Endothelial cell of umbilical vein (primary cell): ENCODE measurements at places on chromosomes 2 and 18. TPM values are rescaled to one million over a fixed set of nuclear protein-coding genes. Genes with fewer than 3 reads are reported as not detected.
A peak's percentile ranks its signal among the peaks of the same experiment; 100 is the strongest.

Gene KYNU
- 0.04 TPM in 1 of 2 replicates, not detected in the other for polyA plus RNA-seq

GRCh38 chr2:187878112-187878511 lies 323.9 kb upstream of the TFPI start:
- H3K36me3 ChIP-seq: no peaks in the 10 kb centered on the region
- H3K4me1 ChIP-seq: peaks cover 36% of the 10 kb centered on the region
- no peak for DNase-seq
- no peaks in the 10 kb centered on the region for H3K27me3 ChIP-seq
- no peak overlapping the region for H3K4me3 ChIP-seq

DNA sequence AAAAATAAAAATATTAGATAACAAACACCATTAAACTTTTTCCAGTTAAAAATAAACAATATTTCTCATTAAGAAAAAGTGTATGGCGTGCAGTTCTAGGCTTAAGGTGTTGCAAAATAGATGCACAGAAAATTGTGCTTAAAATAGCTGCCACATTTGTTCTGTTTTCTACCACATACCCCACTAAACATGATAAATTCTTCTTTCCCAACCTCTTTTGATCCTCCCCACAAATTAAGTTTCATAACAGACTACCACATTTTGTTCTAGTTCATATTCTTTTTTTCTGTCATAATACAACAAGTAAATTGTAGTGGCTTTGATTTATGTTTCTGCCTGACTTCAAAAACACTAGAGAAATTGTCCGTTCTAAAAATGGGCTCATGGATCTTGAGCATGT lies 64.5 kb downstream of the ARHGAP28 start:
- no peak overlapping the region for H3K4me3 ChIP-seq
- no peaks in the 10 kb centered on the region for H3K27me3 ChIP-seq
- no peak for DNase-seq
- no peak overlapping the region for H3K27ac ChIP-seq
- no peaks in the 10 kb centered on the region for H3K36me3 ChIP-seq

Gene VAPA
- 83.4 and 105 TPM in 2 replicates for polyA plus RNA-seq

GRCh38 chr2:168624028-168624427 lies 168.0 kb downstream of the CERS6 start:
- H3K4me3 ChIP-seq: no peak overlapping the region
- no peak overlapping the region for H3K27ac ChIP-seq
- no peak for DNase-seq
- no peaks in the 10 kb centered on the region for H3K27me3 ChIP-seq
- no peaks in the 10 kb centered on the region for H3K4me1 ChIP-seq

DNA sequence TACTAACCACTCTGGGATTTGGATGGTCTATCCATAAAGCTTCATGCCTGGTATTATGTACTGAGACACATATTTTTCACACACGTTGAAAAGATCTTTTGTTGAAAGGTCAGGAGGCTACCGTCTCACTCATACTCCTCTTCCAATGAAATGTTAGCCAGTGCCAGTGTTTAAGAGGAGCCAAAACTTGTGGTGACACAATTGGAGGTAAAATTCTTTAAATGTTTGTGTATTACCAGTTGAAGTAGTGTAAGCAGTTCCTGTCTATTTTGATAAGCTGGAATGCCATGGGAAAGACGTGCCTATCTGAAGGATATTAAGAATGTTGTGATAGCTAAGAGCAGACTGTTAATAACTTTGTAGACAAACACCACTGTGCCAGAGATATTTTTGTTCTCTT lies 32.1 kb downstream of the MARCHF7 start:
- DNase-seq: peak; percentile 79
- peak overlapping the region; percentile 38 for H3K27ac ChIP-seq
- H3K4me1 ChIP-seq: peaks cover 19% of the 10 kb centered on the region
- H3K36me3 ChIP-seq: peaks cover 38% of the 10 kb centered on the region

Gene MAP2
- 19.3 and 19.4 TPM in 2 replicates for polyA plus RNA-seq

DNA sequence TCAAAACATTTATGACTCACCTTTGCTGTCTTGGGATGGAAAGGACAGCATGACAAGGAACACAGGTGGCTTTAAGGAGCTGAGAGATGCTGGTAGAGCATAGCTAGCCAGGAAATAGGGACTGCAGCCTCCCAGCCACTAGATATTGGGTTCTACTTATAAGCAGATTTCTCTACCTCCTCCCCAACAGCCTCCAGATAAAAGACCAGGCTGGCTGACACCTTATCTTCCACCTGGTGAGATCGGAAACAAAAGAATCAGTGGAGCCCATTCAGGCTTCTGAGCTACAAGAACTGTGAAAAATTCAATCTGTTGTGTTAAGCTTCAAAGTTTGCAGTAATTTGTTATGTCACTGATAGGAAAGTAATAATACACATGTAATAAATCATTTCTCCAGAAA lies 1278.5 kb upstream of the ZEB2 start:
- no peaks in the 10 kb centered on the region for H3K27me3 ChIP-seq
- no peaks in the 10 kb centered on the region for H3K36me3 ChIP-seq
- no peak overlapping the region for H3K27ac ChIP-seq
- no peak overlapping the region for H3K4me3 ChIP-seq

Gene MRPL44
- polyA plus RNA-seq: 17.1 and 19.2 TPM in 2 replicates

DNA sequence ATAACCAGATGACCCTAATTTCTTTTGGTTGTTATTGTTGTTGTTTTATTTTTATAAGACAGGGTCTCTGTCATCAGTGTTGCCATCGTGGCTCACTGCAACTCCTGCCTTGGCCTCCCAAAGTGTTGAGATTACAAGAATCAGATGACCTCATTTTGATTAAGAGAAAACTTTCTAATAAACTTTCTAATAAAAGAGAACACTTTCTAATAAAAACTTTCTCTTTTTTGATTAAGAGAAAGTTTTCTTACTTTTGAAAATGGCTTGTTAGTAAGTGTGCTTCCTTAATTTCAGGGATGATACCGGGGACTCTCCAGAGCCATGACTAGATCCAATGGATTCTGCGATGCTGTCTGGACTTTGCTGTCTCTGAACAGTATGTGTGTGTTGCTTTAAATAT lies 7.7 kb downstream of the CENPA start:
- no peak for DNase-seq
- no peak overlapping the region for H3K4me3 ChIP-seq
- H3K27me3 ChIP-seq: no peaks in the 10 kb centered on the region
- peaks cover 2% of the 10 kb centered on the region for H3K36me3 ChIP-seq
- no peaks in the 10 kb centered on the region for H3K4me1 ChIP-seq
- no peak overlapping the region for H3K27ac ChIP-seq

- no peaks in the 10 kb centered on the region for H3K27me3 ChIP-seq
- peaks cover 6% of the 10 kb centered on the region for H3K4me1 ChIP-seq
- no peak overlapping the region for H3K27ac ChIP-seq
Observed at GRCh38 chr2:234544659-234545611, 48.1 kb upstream of the ARL4C start.

- peak; percentile 60 for DNase-seq
- no peaks in the 10 kb centered on the region for H3K36me3 ChIP-seq
- H3K4me3 ChIP-seq: no peak overlapping the region
- no peaks in the 10 kb centered on the region for H3K27me3 ChIP-seq
- H3K4me1 ChIP-seq: no peaks in the 10 kb centered on the region
- H3K27ac ChIP-seq: no peak overlapping the region
Observed at GRCh38 chr2:72263776-72264060, 116.1 kb upstream of the CYP26B1 start.

Gene DPP4
- polyA plus RNA-seq: 0.53 and 0.84 TPM in 2 replicates

DNA sequence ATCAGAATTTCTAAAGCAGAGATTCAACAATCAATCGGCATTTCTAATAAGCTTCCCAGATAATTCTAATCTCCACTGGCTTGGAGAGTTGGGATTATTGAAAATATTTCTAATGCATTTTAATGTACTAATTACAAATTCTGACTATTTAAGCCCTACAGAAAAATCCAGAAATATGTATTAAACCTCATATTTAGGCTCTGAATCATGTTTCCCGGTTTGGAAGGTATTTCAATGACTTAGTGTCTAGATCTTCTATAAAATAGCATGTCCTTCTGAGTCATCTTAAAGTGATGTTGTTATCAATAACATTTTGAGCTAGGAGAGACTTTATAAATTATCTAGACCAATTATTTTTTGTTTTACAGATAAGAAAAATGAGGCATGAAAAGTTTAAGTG lies 258.8 kb upstream of the NRXN1 start:
- no peaks in the 10 kb centered on the region for H3K27me3 ChIP-seq
- H3K4me3 ChIP-seq: no peak overlapping the region
- no peaks in the 10 kb centered on the region for H3K36me3 ChIP-seq
- DNase-seq: peak; percentile 19
- H3K27ac ChIP-seq: peak overlapping the region; percentile 29
- peaks cover 8% of the 10 kb centered on the region for H3K4me1 ChIP-seq

- no peak for DNase-seq
- H3K4me1 ChIP-seq: no peaks in the 10 kb centered on the region
- no peaks in the 10 kb centered on the region for H3K27me3 ChIP-seq
- H3K36me3 ChIP-seq: no peaks in the 10 kb centered on the region
- no peak overlapping the region for H3K4me3 ChIP-seq
- no peak overlapping the region for H3K27ac ChIP-seq
Observed at GRCh38 chr2:130951018-130951417, 114.3 kb downstream of the ARHGEF4 start.

DNA sequence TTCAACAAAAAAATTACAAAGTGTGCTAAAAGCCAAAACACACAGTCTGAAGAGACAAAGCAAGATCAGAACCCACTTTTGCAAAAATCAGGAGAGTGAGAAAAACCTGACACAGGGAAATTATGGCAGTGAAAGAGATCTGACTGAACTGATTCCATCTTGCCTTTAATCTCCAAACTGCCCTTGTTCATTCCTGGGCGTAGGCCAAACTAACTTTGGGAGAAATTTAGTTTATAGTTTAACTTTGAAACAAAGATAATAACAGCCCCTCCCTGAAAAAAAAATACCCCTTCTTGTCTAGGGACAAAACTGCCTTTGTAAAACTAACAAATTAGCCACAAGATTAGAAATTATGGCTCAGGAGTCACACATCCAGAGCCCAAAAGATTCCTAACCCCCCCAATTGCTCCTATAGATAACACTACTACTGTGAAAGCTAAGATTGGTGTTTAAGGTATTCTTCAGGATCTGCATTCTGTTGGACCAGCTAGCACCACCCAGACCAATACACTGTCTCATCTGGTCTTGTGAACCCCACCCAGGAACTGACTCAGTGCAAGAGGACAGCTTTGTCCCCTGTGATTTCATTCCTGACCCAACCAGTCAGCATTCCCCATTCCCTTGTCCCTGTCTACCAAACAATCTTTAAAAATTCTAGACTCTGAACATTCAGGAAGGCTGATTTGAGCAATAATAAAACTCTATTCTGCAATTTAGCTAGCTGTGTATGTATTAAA lies 226.1 kb upstream of the SH3BP4 start:
- DNase-seq: no peak
- H3K4me1 ChIP-seq: no peaks in the 10 kb centered on the region
- no peaks in the 10 kb centered on the region for H3K36me3 ChIP-seq
- no peak overlapping the region for H3K4me3 ChIP-seq
- H3K27ac ChIP-seq: no peak overlapping the region

- no peaks in the 10 kb centered on the region for H3K27me3 ChIP-seq
- no peak overlapping the region for H3K27ac ChIP-seq
- H3K36me3 ChIP-seq: no peaks in the 10 kb centered on the region
Observed at GRCh38 chr2:222193328-222193983, 105.3 kb downstream of the PAX3 start.

- no peaks in the 10 kb centered on the region for H3K27me3 ChIP-seq
- no peaks in the 10 kb centered on the region for H3K4me1 ChIP-seq
- no peak overlapping the region for H3K4me3 ChIP-seq
Observed at GRCh38 chr2:105873281-105873680, 128.6 kb downstream of the NCK2 start.

DNA sequence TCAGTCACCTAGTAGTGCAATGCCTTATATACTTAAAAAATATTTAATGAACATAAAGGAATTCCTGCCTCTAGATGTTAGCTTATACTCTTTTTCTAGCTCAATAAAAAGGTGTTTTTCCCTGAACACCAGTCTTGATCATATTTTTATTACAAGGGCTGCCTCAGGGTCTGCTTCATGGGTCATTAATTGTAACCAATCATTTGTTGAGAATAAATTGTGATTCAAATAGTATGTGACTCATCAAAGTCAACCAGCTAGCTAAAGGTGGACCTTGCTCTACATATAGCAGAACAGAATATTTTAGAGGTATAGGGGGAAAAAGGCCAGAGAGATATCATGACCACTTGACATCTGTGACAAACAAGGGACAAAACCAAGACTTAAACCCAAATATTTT lies 114.0 kb downstream of the PIK3C3 start:
- H3K36me3 ChIP-seq: peaks cover 5% of the 10 kb centered on the region
- H3K4me1 ChIP-seq: peaks cover under 1% of the 10 kb centered on the region

GRCh38 chr2:225008935-225009334 lies 33.3 kb downstream of the DOCK10 start:
- peak; percentile 39 for DNase-seq
- H3K4me3 ChIP-seq: no peak overlapping the region
- no peak overlapping the region for H3K27ac ChIP-seq
- H3K27me3 ChIP-seq: no peaks in the 10 kb centered on the region
- no peaks in the 10 kb centered on the region for H3K36me3 ChIP-seq
- peaks cover 13% of the 10 kb centered on the region for H3K4me1 ChIP-seq
